EL (cell line): ENCODE measurements at places on chromosomes 16 and 17.

GRCh38 chr16:56320811-56321558, 104.4 kb downstream of the AMFR start:
- DNase-seq, result no peak

- DNase-seq, result peak; percentile 78
Measured at GRCh38 chr17:60641126-60641525, 36.5 kb upstream of the BCAS3 start.

- peak; percentile 32 for DNase-seq
Measured at GRCh38 chr17:63476854-63477479, at the start of gene ACE. Gene ACE (plus strand): TSS chr17:63477061. CDS start chr17:63477095, 34 bp downstream.

GRCh38 chr17:19414396-19415280, 3.6 kb downstream of the RNF112 start:
- no peak for DNase-seq

GRCh38 chr17:17944743-17945142, 27.5 kb downstream of the TOM1L2 start:
- no peak for DNase-seq

DNA sequence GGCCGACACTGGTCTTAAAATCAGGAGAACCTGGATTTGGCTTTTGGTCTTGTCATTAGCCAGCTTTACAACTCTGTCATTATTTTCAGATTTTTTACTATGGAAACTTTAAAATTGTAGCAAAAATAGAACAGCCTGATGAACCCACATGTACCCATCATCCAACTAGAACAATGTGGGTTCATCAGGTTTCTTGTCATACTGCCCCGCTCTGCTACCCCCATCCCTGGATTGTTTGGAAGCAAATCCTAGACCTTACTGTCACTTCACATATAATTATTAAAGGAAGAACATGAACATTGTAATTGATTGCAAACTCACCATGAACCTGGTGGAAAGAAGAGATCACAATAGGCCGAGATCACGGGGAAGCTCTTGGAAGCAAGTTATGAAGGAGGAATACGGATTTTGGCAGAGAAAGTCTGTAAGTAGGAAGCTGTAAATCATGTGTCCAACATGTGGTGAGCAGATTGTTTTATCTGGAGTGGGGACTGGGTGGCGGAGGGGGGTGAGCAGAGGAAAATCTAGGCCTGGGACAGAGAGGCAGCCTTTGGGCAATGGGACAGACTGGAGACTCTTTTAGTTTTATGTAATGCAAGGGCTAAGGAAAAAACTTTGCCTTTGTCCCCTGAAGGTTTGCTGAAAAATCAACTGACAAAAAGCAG, 67.0 kb downstream of the PITPNC1 start:
- DNase-seq, result no peak

DNA sequence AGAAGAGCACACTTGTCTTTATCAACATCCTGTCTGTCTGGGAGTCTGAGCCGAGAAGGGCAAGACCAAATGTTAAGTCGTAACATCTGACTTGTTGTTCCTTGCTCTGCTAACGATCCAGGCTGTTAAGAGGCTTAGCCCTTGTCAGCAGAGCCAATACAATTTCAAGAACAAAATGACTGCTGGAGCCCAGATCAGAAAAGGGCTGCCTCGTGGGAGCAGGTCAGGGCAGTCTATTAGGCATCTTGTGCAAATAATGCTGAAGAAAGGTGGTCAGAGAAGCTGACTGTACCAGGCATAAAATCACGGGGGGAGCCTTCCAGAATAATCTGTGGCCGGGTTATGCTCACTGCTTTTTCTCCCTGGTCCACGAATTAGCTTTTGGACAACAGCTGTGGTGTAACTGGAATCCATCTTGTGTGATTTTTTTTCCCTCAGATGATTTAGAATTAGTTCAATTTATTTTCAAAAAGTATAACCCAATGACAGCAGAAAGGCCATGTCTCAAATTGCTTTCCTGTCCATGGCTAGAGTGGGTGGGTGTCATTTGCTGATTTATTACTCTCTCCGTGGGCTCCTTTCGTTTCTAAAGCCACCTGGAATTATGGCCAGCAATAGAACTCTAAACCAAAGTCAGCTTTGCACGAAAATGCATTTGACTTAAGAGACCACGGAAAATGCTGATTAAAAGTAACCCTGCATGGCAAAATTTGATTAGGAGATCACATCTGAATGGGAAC, 221.1 kb upstream of the HSBP1 start:
- DNase-seq, result no peak

DNA sequence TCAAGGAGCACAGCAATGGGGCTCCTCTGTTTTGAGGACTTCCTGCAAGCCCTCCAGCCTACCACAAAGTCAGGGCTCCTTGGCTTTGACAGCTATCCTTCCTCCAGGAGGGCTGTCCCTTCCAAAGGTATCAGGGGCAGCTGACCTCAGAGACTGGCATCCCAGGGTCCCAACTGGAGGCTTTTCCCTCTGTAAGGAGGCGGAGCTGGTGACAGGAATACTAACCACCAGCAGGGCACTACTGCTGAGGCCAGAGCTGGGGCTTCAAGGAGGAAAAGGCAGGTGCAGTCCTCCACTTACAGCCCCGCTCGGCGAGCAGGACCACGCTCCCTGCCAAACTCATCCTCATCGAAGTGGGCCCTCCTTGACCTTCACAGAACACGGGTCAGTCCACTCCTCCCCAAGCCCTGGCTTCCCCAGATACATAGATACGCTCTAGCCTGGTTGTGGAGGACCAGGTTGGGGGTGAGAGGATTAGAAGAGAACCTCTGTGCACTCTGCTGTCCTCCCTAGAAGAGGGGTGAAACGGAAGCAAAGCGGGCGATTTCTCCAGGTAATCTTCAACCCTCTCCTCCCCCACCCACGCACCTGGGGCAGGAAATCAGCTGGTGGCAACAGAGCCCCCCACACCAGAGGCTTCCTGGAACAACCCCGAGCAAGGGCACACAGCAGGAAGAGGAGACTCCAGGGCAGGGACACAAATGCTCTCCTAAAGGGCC, 20.5 kb downstream of the ST3GAL2 start:
- no peak for DNase-seq

DNA sequence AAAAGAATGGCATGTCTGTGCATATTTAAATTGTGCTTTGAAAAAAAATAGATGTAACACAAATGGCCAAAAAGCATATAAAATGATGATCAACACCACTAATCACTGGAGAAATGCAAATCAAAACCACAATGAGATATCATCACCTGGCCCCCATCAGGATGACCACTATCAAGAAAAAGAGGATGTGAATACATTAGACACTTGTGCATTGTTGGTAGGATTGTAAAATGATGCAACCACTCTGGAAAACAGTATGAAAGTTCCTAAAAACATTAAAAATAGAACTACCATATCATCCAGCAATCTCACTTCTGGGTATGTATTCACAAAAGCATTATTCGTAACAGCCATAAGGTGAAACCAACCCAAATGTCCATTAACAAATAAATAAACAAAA, 91.5 kb downstream of the SPAG9 start:
- no peak for DNase-seq

- peak; percentile 76 for DNase-seq
Measured at GRCh38 chr17:57130708-57131461, 45.8 kb downstream of the AKAP1 start.

- no peak for DNase-seq
Measured at GRCh38 chr16:50373780-50374179, 5.0 kb upstream of the BRD7 start.

- DNase-seq, result no peak
Measured at GRCh38 chr17:59465949-59466307, 99.5 kb upstream of the DHX40 start.
